ENCODE measurements at places on chromosomes 11 and 22.
A peak's percentile ranks its signal among the peaks of the same experiment; 100 is the strongest.

- DNase-seq = peak; percentile 84
Observed at GRCh38 chr11:94731880-94732601, 36.1 kb upstream of the AMOTL1 start.

DNA sequence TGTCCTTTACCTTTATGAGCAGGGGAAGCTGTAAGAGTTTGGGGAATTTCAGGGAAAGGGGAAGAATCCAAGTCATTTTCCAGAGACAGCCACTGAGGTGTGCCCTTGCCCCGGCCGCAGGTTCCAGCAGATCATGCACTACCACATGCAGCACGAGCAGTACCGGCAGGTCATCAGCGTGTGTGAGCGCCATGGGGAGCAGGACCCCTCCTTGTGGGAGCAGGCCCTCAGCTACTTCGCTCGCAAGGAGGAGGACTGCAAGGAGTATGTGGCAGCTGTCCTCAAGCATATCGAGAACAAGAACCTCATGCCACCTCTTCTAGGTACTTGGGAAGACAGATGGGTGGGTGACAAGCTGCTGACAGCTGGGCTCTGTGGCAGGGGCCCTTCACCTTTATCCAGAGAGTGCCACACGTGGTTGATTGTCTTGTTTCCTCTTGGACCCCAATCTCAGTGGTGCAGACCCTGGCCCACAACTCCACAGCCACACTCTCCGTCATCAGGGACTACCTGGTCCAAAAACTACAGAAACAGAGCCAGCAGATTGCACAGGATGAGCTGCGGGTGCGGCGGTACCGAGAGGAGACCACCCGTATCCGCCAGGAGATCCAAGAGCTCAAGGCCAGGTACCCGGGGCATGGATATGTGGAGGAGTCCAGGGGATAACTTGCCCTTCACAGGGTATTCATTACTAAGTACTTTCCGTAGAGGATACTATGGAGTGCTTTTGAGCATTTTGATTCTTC, 5.8 kb upstream of the HMBS start:
- DNase-seq = no peak

GRCh38 chr11:92707665-92708064, 261.8 kb upstream of the MTNR1B start:
- peak; percentile 83 for DNase-seq

GRCh38 chr22:24982301-24983056, 30.0 kb downstream of the KIAA1671 start:
- no peak for DNase-seq

GRCh38 chr11:119783466-119784400, 54.7 kb upstream of the NECTIN1 start:
- no peak for DNase-seq

- DNase-seq = no peak
Observed at GRCh38 chr22:27768027-27768653, 33.4 kb downstream of the MN1 start.

- DNase-seq = peak; percentile 74
Observed at GRCh38 chr11:12206529-12206928, 96.1 kb downstream of the MICAL2 start.

DNA sequence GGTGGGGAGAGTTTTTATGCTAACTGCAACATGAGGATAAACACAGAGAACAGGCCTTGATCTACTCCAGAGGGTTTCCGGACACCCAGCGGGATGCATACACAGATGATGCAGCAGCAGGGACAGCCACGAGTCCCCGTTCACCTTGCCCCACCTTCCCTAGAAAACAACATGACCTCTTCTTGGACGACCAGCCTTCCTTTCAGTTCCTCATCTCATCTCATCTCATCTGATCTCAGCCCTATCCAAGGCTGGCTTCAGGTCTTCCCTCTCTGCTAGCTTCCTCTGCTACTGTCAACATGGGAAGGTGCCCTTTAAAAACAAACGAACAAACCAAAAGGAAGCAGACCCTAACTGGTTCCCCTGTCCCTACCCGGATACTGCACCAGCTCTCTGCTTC, 1356.2 kb downstream of the TBC1D22A start:
- DNase-seq = no peak

DNA sequence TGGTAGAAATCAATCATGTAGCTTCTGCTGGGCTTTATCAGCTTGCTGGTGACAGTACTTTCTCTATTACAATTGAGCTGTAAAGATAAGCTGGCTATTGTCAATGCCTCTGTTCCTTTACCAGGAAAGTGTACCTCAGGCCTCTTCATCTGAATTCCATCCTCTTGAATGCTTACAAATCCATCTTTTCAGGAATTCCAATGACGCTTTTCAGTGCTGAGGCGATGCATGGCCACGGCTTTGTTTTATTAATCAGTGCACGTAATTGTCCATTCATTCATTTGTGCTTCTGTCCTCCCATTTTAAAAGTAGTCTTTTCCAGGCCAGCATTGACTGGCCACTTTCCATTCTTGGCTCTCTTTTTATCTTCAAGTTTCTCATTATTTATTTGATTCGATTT, 202.0 kb downstream of the PGR start:
- DNase-seq = no peak

- DNase-seq = no peak
Observed at GRCh38 chr11:12461516-12461915, 84.1 kb downstream of the PARVA start.
